NCI-H510A (cell line): ENCODE measurements at places on chromosomes 11 and 22.

DNA sequence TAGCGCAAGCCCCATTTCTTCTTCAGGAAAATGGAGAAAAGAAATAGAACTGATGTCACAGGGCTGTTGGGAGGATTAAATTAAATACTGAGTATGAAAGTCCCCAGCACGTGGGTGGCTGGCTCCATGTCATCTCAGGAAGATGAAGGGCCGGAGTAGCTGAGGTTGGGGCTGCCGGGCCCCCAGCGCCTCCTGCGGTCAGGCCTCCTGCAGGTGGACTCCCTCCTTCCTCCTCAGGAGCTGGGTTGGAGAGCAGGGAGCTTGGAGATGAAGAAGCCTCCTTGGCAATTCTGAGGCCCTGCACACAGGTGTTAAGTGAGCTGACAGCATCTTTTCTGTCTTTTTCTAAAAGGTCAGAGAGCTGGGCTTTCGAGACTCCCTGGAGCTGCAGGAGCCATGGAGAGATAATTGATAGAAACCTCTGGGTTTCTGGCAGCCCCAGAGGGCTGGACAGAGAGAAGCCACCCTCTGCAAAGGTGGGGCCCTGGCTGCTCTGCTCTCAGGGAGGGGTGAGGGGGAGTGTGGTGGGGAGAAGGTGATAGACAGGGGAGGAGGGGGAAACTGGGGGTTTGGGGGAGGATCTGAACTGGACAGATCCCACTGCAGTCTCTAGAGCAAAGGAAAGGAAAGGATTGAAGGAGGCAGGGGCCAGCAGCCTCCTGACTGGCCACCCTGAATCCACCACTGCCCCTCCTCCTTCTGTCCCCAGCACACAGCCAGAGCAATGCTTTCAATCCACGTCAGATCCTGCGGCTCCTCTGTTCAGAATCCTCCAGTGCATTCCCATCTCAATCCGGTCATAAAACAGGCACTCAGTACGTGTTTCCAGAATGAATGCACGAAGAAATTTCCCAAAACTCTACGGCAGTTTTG is 210.8 kb downstream of the CEP164 start:
- no peak for DNase-seq

DNA sequence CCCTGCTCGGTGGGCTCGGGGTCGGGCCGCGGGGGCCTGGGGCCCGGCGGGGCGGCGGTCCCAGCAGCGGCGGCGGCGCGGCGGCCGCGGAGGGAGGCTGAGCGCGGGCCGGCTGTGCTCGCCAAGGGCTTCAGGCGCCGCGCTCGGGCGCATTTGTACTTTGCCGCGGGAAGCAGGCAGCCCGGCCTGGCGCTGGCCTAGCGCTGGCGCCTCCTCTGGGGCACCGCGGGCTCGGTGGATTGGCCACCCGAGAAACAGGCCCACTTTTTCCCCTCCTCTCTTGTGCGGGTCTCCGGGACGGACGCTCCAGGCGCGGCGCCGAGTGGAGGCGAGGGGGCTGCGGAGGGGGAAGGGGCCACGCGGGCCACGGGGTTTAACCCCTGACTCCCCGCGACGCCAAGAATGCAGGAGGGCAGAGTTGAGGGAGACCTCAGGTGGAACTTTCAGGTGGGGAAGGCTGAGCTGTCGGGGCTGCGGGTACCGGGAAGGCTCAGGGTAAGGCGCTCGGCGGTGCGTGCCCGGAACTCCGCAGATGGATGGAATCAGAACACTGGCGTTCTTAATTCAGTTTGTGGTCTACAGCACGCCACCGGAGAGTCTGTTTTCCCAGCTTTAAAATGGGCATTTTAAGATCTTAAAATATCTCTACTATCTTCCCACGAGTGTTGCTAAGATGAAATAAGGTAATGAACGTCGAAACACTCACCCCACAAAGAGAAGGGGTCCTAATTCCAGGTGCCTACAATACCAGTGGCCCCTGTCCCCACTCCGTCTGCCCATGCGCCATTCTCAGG is at the start of gene CHRDL2:
Gene CHRDL2 (minus strand): TSS at position 126 of the 794 bp plus-strand sequence. CDS start 538 bp downstream, outside the sequence.
- DNase-seq: no peak

- DNase-seq: no peak
Observed at GRCh38 chr11:10307022-10307399, 2.1 kb downstream of the ADM start.

GRCh38 chr11:111801135-111801534 is 34.9 kb upstream of the PPP2R1B start:
- DNase-seq: no peak

DNA sequence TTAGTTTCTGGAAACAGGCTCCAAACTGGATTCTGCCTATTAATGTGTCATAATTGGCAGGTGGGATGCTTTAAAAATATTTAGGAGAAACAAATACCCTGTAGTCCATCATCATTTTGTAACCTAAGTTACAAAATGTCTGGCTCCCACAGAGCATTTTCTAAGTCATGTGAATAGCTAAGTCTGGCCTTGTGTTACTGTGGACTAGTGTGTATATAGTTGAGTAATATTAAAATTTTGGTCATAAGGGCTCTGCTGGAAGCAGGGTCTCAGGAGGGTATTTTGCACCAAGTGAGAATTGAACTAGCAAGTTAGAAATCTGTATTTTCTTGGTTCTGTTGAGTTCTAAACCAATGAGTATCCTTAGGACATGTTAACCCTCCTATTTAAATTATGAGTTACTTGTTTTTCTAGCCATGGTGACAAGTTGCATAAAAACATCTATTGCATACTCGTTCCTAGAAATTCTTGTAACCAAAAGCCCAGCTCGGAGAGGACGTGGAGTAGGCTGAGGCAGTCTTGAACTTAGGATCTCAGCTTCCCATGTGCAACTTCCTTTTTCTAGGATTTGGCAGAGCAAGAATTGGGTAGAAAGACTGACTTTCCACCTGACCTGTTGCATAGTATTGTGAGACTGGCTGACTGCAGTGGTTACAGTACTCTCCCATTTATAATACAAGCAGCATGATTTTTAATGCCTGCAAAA is 5.4 kb downstream of the PTPMT1 start:
- DNase-seq: no peak

DNA sequence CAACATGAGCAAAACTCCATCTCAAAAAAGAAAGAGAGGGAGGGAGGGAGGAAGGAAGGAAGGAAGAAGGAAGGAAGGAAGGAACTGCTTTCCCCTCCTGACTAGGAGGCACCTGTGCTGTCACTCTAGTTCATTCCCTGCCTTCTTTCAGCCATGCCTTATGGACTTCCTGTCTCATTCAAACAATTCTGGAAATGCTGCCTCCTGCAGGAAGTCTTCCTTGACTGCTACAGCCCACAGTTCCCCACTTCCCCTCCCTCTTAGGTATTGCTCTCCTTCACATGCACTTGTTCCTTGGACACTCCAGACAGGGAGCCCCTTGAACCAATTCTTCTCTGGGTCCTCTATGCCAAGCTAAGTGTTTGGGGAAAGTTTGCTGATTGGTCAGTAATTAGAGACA is 31.6 kb upstream of the WNT11 start:
- no peak for DNase-seq

GRCh38 chr11:122207921-122208764 is 92.1 kb upstream of the BLID start:
- DNase-seq: no peak

DNA sequence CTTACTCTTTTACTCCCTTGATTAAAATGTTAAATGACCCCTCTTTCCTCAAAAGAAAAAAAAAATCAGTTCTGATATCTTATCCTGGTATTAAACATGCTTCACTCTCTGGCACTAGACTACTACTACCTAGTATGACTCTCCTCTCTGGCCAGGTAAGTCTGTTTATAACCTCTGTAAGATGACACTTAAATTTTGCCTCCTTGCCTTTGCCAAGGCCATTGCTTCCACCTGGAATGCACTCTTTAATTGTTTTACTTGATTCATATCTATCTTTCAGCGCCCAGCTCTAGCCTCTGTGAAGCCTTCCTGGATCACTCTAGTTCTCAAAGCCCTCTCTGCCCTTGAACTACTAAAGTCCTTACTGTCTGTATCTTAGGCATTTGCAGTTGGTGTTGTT is 170.4 kb downstream of the ETS1 start:
- DNase-seq: no peak

DNA sequence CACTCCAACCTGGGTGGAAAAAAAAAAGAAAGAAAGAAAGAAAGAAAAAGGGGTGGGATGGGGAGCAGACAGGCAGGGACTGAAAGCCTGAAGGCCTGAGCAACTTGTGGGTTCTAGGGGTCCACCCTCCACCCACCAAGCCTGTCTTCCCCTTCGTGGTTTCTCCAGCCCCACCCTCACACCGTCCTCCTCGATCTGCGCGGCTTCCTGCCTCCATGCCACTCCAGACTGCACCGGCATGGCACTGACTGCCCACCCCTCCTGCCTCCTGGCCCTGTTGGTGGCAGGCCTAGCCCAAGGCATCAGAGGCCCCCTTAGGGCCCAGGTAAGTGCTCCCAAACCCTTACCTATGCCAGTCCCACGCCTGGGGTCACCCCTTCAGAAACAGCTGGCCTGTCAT is at the start of gene CTSW:
Gene CTSW (plus strand): TSS at position 221 of the 400 bp plus-strand sequence. CDS start 18 bp downstream, at position 239.
- DNase-seq: no peak
